Uterine smooth muscle cell (primary cell): ENCODE measurements at places on chromosomes 3 and 15. TPM values are rescaled to one million over a fixed set of nuclear protein-coding genes. Genes with fewer than 3 reads are reported as not detected.

The REC114 gene
- total RNA-seq = not detected in 2 replicates

The ISLR gene
- 30.2 and 39.7 TPM in 2 replicates for total RNA-seq

The MELTF gene
- 1.00 and 2.5 TPM in 2 replicates for total RNA-seq

The EPHB1 gene
- total RNA-seq = 0.12 and 0.77 TPM in 2 replicates

The ELL3 gene
- total RNA-seq = 2.7 and 3.1 TPM in 2 replicates

The CATSPER2 gene
- 2.1 and 2.9 TPM in 2 replicates for total RNA-seq

The CCDC14 gene
- 48.9 and 78.1 TPM in 2 replicates for total RNA-seq

The CLDN16 gene
- total RNA-seq = 0.12 TPM in 1 of 2 replicates, not detected in the other

The SEMA7A gene
- total RNA-seq = 49.2 and 135 TPM in 2 replicates

The RASGRF1 gene
- under 0.01 and 0.37 TPM in 2 replicates for total RNA-seq

The ACTRT3 gene
- 3.7 and 4.2 TPM in 2 replicates for total RNA-seq

The PLA2G4D gene
- not detected in 2 replicates for total RNA-seq

The ZNF860 gene
- total RNA-seq = 0.37 and 0.66 TPM in 2 replicates

The CP gene
- not detected in 2 replicates for total RNA-seq

The SEMA3B gene
- total RNA-seq = 6.8 and 29.5 TPM in 2 replicates

The HIGD2B gene
- not detected in 2 replicates for total RNA-seq

The HCN4 gene
- not detected in 2 replicates for total RNA-seq

The HDAC11 gene
- total RNA-seq = 11.5 and 21.2 TPM in 2 replicates

The CASR gene
- total RNA-seq = not detected in 2 replicates

The DLEC1 gene
- total RNA-seq = 0.11 and 0.12 TPM in 2 replicates

The THPO gene
- 0.25 and 0.66 TPM in 2 replicates for total RNA-seq

The SNX22 gene
- 0.33 and 0.87 TPM in 2 replicates for total RNA-seq

The CD86 gene
- total RNA-seq = under 0.01 TPM in 1 of 2 replicates, not detected in the other

The GATM gene
- 0.25 and 0.44 TPM in 2 replicates for total RNA-seq

The ADAMTS9 gene
- total RNA-seq = 1.1 and 2.1 TPM in 2 replicates

The PIGZ gene
- 2.1 and 3.9 TPM in 2 replicates for total RNA-seq

The PDZRN3 gene
- total RNA-seq = 22.8 and 27.7 TPM in 2 replicates

The SH3GL3 gene
- 0.11 TPM in 1 of 2 replicates, not detected in the other for total RNA-seq

The RTP3 gene
- not detected in 2 replicates for total RNA-seq

The APPL1 gene
- 42.6 and 53.6 TPM in 2 replicates for total RNA-seq
